ENCODE measurements at places on chromosomes 5 and 9.

DNA sequence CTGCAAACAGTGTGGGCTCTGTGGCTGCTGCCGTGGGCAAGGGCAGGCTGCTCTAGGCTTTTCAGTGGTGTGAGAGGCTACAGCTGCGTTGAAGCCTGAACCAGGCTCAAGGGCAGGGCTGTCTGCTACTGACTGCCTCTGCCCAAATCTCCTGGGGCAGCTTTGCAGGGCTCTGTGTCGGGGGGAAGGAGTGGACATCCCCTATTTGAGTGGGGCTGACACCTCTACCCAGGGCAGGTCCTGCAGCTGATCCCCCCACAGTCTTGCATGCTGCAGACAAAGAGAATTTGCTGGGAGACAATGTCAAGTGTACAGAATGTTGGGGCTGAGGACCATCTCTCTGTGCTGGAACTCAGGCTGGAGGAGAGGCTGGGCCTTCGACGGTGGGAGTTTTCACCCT, 240.2 kb downstream of the PBX3 start:
- peak; percentile 2 for DNase-seq

- no peak for DNase-seq
Observed at GRCh38 chr5:56532466-56532865, 282.9 kb upstream of the MAP3K1 start.

DNA sequence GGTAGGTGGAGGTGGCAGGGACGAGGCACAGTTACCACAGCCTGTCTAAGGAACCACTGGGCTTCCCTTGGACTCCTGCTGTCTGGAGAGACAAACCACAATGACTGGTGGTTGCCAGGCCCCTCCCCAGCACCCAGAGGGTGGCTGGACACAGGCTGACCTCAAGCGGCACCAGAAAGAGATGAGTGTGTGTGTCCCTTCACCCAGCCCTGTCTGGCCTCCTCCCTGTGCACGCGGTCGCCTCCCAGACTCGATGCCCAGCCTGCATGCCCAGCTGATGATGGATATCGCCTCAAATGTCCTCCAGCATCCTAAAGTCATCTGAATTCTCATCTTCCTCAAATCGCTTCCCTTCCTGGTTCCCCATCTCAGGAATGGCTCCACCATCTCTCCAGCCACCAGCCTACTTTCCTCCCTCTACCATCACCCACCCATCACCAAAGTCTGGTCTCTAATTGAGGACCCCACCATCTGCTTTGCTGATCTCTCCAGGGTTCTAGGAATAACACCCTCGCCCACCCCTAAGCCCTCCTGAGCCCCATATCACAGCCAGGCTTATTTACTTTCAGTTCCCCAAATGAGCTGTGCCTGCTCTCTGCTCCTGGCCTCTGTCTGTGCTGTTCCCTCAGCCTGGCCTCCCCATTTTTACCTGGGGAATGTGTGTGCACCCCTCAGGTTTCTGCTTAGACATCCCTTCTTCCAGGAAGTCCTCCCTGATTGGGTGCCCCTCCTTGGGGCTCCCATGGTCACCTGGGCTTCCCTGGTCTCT, 52.5 kb upstream of the GGTA1 start:
- no peak for DNase-seq

DNA sequence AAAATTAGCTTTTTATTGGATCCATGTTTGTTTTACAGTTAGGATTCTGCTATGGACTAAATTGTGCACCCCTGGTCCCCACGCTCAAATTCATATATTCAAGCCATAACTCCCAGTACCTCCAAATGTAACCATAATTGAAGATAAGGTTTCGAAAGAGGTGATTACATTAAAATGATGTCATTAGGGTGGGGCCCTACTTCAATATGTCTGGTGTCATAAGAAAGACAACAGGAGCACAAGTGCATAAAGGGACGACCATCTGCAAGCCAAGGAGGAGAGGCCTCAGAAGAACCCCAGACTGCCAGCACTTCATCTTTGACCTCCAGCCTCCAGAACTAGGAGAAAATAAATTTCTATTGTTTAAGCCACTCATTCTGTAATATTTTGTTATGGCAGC, 7.4 kb upstream of the HNRNPA0 start:
- DNase-seq, result no peak
